ENCODE measurements at places on chromosomes 16 and 17.

GRCh38 chr16:81214745-81215166, 23.7 kb upstream of the BCO1 start:
- DNase-seq: no peak
- no peaks in the 10 kb centered on the region for H3K4me1 ChIP-seq
- H3K4me3 ChIP-seq: no peak overlapping the region
- no peaks in the 10 kb centered on the region for H3K36me3 ChIP-seq

- H3K4me1 ChIP-seq: peaks cover 5% of the 10 kb centered on the region
- DNase-seq: no peak
- no peaks in the 10 kb centered on the region for H3K27me3 ChIP-seq
- no peak overlapping the region for H3K4me3 ChIP-seq
Measured at GRCh38 chr16:1182950-1183907, 30.3 kb downstream of the CACNA1H start.

GRCh38 chr16:59042301-59042700, 308.2 kb upstream of the GOT2 start:
- H3K27ac ChIP-seq: no peak overlapping the region
- H3K4me1 ChIP-seq: peaks cover 21% of the 10 kb centered on the region
- no peaks in the 10 kb centered on the region for H3K36me3 ChIP-seq
- no peak overlapping the region for H3K4me3 ChIP-seq
- DNase-seq: no peak
- H3K27me3 ChIP-seq: no peaks in the 10 kb centered on the region

DNA sequence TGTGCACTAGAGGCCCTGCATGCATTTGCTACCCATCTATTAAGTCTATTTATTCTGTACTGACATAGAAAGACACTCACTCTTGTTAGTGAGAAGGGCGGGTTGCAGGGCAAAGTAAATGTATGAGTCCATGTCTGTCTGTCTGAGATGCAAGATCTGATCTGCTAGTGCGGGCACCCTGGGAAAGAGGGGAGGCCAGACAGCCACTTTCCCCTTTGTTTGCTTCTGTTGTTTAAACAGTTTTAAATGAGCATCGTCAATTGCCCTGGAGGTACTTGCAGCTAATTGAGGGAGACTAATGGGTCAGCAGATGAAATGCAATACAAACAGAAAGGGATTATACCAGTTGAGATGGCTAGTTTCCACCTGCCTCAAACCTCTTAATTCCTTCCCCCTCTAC, 24.9 kb downstream of the SCNN1G start:
- no peak for DNase-seq
- H3K4me3 ChIP-seq: no peak overlapping the region
- peaks cover 52% of the 10 kb centered on the region for H3K27me3 ChIP-seq

DNA sequence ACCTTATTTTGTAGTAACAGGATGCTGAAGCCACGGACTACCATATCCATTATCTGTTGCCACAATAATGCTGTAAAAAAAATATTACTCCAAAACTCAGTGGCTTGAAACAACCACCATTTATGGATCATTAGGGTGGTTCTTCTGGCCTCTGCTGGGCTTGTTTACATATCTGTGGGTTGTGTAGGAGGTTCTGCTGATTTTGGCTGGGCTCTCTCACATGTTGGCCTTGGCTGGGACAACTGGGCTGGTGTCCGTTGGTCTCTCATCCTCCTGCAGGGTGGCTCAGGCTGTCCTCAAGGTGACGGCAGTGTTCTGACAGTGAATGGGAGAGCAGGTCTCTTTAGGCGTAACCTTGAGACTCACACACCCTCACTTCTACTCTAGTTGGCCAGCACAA, 76.0 kb downstream of the GPR139 start:
- H3K4me1 ChIP-seq: no peaks in the 10 kb centered on the region
- no peak for DNase-seq
- H3K27me3 ChIP-seq: peaks cover 17% of the 10 kb centered on the region
- H3K4me3 ChIP-seq: no peak overlapping the region
- H3K36me3 ChIP-seq: no peaks in the 10 kb centered on the region
- H3K27ac ChIP-seq: no peak overlapping the region

- H3K36me3 ChIP-seq: no peaks in the 10 kb centered on the region
- H3K4me1 ChIP-seq: no peaks in the 10 kb centered on the region
- no peak for DNase-seq
- no peak overlapping the region for H3K4me3 ChIP-seq
- no peak overlapping the region for H3K27ac ChIP-seq
Measured at GRCh38 chr17:49955157-49955556, 13.8 kb upstream of the DLX4 start.

DNA sequence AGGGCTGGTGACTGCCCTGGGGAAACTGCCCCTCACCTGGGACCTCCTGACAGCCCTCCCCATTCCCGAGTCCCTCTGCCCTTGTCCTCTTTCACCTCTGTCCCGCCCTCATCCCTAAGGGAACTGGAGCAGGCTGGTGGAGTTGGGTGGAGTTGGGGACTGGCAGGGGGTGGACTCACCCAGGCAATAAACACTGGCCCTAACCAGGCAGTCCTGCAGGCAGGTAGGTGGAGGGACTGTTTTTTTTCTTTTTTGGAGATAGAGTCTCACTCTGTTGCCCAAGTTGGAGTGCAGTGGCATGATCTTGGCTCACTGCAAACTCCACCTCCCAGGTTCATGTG, 11.7 kb downstream of the GCGR start:
- H3K27ac ChIP-seq: peak overlapping the region; percentile 67
- H3K4me1 ChIP-seq: peaks cover 14% of the 10 kb centered on the region
- H3K36me3 ChIP-seq: no peaks in the 10 kb centered on the region
- no peak for DNase-seq
- H3K4me3 ChIP-seq: no peak overlapping the region

- no peak overlapping the region for H3K27ac ChIP-seq
- no peak overlapping the region for H3K4me3 ChIP-seq
- no peaks in the 10 kb centered on the region for H3K4me1 ChIP-seq
- peaks cover 5% of the 10 kb centered on the region for H3K27me3 ChIP-seq
- no peak for DNase-seq
Measured at GRCh38 chr16:23729503-23730424, 16.7 kb upstream of the ERN2 start.

DNA sequence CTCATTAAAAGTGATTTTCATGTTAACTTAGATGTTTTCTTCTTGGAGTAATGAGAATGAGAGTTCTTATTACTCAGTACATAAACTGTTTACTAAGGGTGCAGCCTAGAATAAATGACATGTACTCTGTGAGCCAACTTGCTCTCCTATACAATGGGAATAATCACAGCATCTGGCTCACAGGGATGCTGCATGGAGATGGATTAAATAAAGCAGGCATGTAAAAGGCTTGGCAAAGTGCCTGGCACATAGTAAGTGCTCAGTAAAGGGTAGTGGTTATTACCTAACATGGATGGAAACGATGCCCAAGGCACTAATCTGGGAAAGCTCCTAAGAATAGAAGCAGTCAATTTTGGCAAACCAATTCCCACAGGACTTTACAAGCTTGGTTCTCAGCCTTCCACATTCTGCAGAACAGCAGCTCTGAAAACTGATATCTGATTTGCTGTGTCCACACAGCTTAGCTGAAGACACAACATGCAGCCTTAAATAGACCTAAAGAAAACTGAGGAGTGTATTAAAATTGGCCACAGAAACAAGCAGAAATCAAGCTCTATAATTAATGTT, 176.1 kb downstream of the ABCC12 start:
- peaks cover 2% of the 10 kb centered on the region for H3K4me1 ChIP-seq
- no peaks in the 10 kb centered on the region for H3K36me3 ChIP-seq
- peaks cover 3% of the 10 kb centered on the region for H3K27me3 ChIP-seq
- H3K27ac ChIP-seq: no peak overlapping the region
- DNase-seq: no peak
- no peak overlapping the region for H3K4me3 ChIP-seq

GRCh38 chr16:13961099-13961811, 41.3 kb downstream of the ERCC4 start:
- no peak overlapping the region for H3K4me3 ChIP-seq
- H3K27ac ChIP-seq: no peak overlapping the region
- peaks cover 1% of the 10 kb centered on the region for H3K36me3 ChIP-seq
- H3K4me1 ChIP-seq: peaks cover 9% of the 10 kb centered on the region

DNA sequence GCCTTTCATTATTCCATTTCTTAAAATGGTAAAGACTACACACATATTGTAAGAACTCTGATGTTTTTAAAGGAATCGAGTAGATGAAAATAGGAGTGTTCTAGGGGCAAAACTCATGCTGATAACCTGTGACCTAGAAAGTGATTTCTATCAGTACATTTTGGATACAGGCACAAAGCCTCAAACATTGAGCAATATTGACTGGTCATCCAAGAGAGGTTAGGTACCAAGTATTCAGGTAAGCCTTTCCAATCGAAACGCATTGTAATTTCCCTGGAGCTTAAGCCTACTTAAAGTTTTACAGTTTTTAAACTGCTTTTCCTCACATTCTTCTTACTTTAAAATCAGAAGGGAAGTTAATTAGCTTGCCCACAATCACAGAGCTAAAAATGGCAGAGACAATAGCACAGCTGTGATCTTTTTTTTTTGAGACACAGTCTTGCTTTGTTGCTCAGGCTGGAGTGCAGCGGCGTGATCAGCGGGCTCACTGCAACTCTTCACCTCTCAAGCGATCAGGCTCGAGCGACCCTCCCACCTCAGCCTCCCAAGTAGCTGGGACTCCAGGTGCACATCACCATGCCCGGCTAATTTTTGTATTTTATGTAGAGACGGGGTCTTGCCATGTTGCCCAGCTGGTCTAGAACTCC, 3.3 kb downstream of the GOT2 start:
- no peak overlapping the region for H3K27ac ChIP-seq
- no peak overlapping the region for H3K4me3 ChIP-seq
- no peaks in the 10 kb centered on the region for H3K27me3 ChIP-seq
- DNase-seq: no peak

GRCh38 chr16:19231881-19232280, 53.6 kb upstream of the CLEC19A start:
- no peak overlapping the region for H3K27ac ChIP-seq
- peaks cover 16% of the 10 kb centered on the region for H3K36me3 ChIP-seq
- H3K27me3 ChIP-seq: no peaks in the 10 kb centered on the region

Measured in progenitor cell of endocrine pancreas (in vitro differentiated cells).